ENCODE measurements at places on chromosomes 13 and 19. TPM values are rescaled to one million over a fixed set of nuclear protein-coding genes. Genes with fewer than 3 reads are reported as not detected.
A peak's percentile ranks its signal among the peaks of the same experiment; 100 is the strongest.

- H3K4me3 ChIP-seq: no peak overlapping the region
- no peaks in the 10 kb centered on the region for H3K27me3 ChIP-seq
- no peaks in the 10 kb centered on the region for H3K36me3 ChIP-seq
Measured at GRCh38 chr13:30477346-30478195, 11.8 kb upstream of the HMGB1 start.

GRCh38 chr19:18648973-18649315 is 12.1 kb downstream of the KLHL26 start:
- H3K4me1 ChIP-seq: peaks cover 31% of the 10 kb centered on the region
- no peak overlapping the region for H3K27ac ChIP-seq
- no peaks in the 10 kb centered on the region for H3K27me3 ChIP-seq
- no peaks in the 10 kb centered on the region for H3K36me3 ChIP-seq
- no peak for DNase-seq

DNA sequence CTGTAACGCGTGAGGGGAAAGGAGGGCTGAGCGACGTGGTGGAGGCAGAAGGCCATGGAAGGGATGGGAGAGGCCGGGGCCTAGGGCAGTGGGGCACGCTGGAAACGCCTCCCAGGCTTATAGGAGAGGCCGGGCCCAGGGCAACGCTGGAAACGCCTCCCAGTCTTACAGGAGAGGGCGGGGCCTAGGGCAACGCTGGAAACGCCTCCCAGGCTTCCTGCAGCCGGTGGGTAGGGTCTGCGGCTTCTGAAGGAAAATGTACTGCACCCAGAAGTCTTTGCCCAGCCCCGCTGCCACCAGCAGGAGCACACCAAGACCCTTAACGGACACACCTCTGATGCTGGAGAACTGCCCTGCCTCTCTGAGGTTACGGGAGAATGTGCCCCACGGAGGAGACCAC is 9.1 kb downstream of the CACTIN start:
- no peaks in the 10 kb centered on the region for H3K27me3 ChIP-seq
- no peak overlapping the region for H3K4me3 ChIP-seq
- no peaks in the 10 kb centered on the region for H3K36me3 ChIP-seq
- no peak for DNase-seq

C1QTNF9 gene
- not detected for total RNA-seq

GRCh38 chr19:40466219-40466984 is 399 bp upstream of the SPTBN4 start:
- peaks cover 38% of the 10 kb centered on the region for H3K4me1 ChIP-seq
- peak overlapping the region; percentile 38 for H3K27ac ChIP-seq
- peak overlapping the region; percentile 70 for H3K4me3 ChIP-seq
- peak; percentile 85 for DNase-seq
- H3K27me3 ChIP-seq: peaks cover 23% of the 10 kb centered on the region
- H3K36me3 ChIP-seq: no peaks in the 10 kb centered on the region

DNA sequence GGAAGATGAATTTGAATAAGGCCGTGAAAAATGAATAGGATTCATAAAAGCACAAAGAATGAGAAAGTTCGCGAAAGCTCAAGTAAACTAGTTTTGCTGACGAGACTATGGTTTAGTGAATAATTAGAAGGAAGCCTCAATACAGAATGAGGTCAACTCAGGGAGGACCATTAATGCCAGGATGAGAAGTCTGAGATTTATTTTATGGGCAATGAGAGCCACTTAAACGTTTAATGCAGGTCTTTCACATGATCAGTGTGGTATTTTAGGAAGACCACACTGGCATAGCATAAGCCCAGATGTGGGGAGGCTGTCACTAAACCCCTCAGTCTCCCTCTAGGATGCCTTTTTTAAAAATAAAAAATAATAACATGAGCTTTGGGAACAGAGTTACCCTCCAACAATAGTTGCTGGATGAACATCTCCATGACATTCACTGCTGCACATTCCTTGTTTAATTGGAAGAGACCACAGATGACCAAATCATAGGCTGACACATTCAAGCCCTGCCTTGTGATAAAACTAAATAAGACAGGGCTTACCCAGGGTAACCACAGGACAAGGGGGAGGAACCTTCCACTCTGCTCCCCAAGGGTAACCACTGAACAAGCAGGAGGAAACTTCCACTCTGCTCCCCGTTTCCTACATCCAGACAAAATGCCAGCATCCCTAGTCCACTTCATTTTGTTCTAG is 43.6 kb upstream of the LSM14A start:
- H3K4me3 ChIP-seq: no peak overlapping the region
- no peaks in the 10 kb centered on the region for H3K4me1 ChIP-seq
- DNase-seq: no peak
- no peaks in the 10 kb centered on the region for H3K27me3 ChIP-seq

GRCh38 chr13:76210262-76210661 is 574.1 kb downstream of the LMO7 start:
- H3K4me3 ChIP-seq: no peak overlapping the region
- H3K27ac ChIP-seq: no peak overlapping the region
- no peaks in the 10 kb centered on the region for H3K4me1 ChIP-seq
- DNase-seq: no peak
- H3K27me3 ChIP-seq: no peaks in the 10 kb centered on the region

IL12RB1 gene
- 24.8 TPM for total RNA-seq

DNA sequence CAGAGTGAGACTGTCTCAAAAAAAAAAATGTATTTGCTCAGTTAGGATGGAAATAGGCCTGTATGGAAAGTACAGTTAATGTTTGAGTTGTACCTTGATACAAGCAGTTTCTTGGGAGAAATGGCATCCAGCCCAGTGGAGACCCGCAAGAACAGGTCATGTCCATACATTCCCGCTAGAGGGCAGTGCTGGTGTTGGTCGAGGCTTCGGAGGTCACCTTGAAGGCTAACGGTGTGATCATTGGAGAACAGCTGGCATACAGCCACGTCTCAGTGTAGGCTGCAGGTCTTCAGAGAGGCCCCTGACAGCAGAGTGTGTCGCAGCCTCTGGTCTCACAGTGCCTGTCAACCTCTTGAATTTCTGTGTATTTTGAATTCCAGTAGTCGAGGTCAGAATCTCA is 7.5 kb downstream of the ZNF610 start:
- H3K36me3 ChIP-seq: no peaks in the 10 kb centered on the region
- H3K4me3 ChIP-seq: no peak overlapping the region
- no peaks in the 10 kb centered on the region for H3K4me1 ChIP-seq
- no peak overlapping the region for H3K27ac ChIP-seq
- peak; percentile 61 for DNase-seq

ADGRE3 gene
- total RNA-seq: 0.17 TPM

FXYD7 gene
- 32.1 TPM for total RNA-seq

GRCh38 chr13:104737713-104738112 is 1671.5 kb upstream of the SLC10A2 start:
- no peaks in the 10 kb centered on the region for H3K27me3 ChIP-seq
- H3K4me3 ChIP-seq: no peak overlapping the region
- no peaks in the 10 kb centered on the region for H3K36me3 ChIP-seq
- no peak overlapping the region for H3K27ac ChIP-seq

APOC4 gene
- total RNA-seq: not detected

NCAN gene
- total RNA-seq: not detected

DNA sequence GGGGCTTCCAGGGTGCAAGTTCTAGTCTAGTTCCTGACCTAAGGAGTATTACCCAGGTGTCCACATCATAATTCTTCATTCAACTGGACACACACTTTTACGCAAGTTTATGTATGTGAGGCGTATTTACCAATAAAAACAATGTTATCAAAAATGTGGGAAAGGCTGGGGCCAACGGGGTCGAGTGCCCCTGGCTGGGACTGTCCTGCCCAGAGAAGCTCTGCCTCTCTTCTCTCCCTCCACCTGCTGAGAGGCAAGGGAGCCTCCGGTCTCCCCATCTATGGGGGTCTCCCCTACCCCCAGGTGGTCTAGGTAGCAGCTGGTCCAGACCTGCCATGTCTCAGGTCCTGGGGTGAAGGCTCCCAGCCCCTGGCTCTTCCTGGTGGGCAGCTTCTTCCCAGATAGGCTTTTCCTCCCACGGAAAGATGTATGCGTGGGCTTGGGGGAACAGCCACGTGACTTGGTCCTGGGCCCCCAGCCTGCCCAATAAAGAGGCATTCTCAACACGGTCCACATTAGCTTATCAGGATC is 132.4 kb downstream of the USP12 start:
- DNase-seq: no peak
- no peaks in the 10 kb centered on the region for H3K27me3 ChIP-seq
- no peak overlapping the region for H3K4me3 ChIP-seq
- H3K36me3 ChIP-seq: no peaks in the 10 kb centered on the region

DNA sequence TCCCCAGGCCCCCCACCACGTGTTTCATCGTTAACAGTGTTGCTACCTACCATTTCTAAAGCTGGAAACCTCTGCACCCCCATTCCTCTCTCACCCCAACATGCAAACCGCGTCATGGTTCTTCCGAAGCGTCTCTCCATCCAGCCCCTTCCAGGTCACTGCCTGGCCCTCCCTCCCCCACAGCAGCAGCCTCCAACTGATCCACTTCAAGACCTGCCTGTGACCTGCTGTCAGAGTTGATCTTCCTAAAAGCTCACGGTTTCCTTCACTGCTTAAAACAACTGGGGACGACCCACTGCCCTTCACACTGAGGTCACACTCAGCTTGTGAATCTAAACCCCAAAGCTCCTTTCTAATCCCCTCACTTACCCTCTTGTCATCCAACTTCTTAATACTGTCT is 47.7 kb downstream of the STK24 start:
- H3K27me3 ChIP-seq: no peaks in the 10 kb centered on the region
- H3K36me3 ChIP-seq: no peaks in the 10 kb centered on the region
- peaks cover 39% of the 10 kb centered on the region for H3K4me1 ChIP-seq
- H3K4me3 ChIP-seq: no peak overlapping the region

- H3K36me3 ChIP-seq: no peaks in the 10 kb centered on the region
- H3K4me3 ChIP-seq: peak overlapping the region; percentile 78
- DNase-seq: peak; percentile 80
- peaks cover 25% of the 10 kb centered on the region for H3K4me1 ChIP-seq
- H3K27ac ChIP-seq: peak overlapping the region; percentile 88
Measured at GRCh38 chr19:19866611-19867248, 1.0 kb downstream of the ZNF253 start.

EXOC3L2 gene
- not detected for total RNA-seq

DNA sequence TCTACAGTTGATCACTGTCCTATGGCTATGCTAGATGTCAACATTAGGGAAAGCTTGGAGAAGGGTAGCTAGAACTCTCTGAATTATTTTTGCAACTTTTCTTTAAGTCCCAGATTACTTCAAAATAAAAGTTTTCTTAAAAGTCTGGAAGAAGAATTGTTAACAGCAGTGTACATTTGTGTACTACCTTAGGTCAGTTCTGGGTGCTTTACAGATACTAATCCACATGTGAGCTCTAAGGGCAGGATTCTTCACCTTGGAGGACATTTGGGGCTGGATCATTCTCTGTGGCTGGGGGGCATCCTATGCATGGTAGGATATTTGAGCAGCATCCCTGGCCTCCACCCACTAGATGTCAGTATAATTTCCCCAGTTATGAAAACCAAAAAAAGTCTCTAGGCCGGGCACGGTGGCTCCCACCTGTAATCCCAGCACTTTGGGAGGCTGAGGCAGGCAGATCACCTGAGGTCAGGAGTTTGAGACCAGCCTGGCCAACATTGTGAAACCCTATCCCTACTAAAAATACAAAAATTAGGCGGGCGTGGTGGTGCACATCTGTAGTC is 2.8 kb downstream of the BRME1 start:
- DNase-seq: peak; percentile 59
- no peaks in the 10 kb centered on the region for H3K36me3 ChIP-seq
- H3K27ac ChIP-seq: no peak overlapping the region
- no peaks in the 10 kb centered on the region for H3K27me3 ChIP-seq
- H3K4me1 ChIP-seq: peaks cover 13% of the 10 kb centered on the region

GRCh38 chr19:58330458-58330857 is 3.7 kb downstream of the ZSCAN22 start:
- peaks cover 23% of the 10 kb centered on the region for H3K4me1 ChIP-seq
- H3K36me3 ChIP-seq: peaks cover 8% of the 10 kb centered on the region
- H3K27me3 ChIP-seq: no peaks in the 10 kb centered on the region
- H3K27ac ChIP-seq: no peak overlapping the region
- H3K4me3 ChIP-seq: no peak overlapping the region
